ENCODE measurements at places on chromosomes 4 and X.
A peak's percentile ranks its signal among the peaks of the same experiment; 100 is the strongest.

DNA sequence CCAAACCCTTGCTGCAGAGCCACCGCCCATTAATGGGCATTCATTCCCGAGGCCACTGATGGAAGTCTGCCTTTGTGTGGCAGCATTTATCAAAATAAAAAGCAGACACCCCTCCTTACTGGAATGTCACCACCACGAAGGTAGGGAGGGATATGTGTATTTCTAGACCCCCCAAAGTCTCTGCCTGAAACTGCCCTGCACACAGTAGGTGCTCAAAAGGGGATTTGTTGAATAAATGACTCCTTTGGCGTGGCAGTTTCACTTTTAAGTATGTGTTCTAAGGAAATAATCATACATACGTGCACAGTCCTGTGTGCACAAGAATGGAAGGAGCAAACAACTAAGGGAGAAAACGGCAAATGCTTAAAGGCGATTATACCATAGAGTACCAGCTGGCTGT, 23.6 kb upstream of the GLOD5 start:
- no peak for DNase-seq

GRCh38 chr4:17058916-17059741, 160.7 kb upstream of the LDB2 start:
- DNase-seq: peak; percentile 74

- no peak for DNase-seq
These were observed 78.5 kb upstream of the NAF1 start for GRCh38 chr4:163245044-163245728.

- no peak for DNase-seq
These were observed 1443.0 kb downstream of the PCDH7 start for GRCh38 chr4:32163125-32163524.

DNA sequence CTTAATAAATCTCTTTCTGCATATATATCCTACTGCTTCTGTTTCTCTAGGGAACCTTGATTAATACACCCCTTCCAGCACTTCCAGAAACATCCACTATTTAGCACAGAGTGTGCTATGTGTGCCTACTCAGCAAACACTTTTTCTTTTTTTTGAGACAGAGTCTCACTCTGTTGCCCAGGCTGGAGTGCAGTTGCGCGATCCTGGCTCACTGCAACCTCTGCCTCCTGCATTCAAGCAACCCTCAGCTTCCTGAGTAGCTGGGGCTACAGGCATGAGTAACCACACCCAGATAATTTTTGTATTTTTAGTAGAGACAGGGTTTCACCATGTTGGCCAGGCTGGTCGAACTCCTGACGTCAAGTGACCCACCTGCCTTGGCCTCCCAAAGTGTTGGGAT, 266.9 kb upstream of the DIAPH2 start:
- DNase-seq: no peak

GRCh38 chr4:151426513-151426912, 17.5 kb downstream of the FHIP1A start:
- DNase-seq: no peak

DNA sequence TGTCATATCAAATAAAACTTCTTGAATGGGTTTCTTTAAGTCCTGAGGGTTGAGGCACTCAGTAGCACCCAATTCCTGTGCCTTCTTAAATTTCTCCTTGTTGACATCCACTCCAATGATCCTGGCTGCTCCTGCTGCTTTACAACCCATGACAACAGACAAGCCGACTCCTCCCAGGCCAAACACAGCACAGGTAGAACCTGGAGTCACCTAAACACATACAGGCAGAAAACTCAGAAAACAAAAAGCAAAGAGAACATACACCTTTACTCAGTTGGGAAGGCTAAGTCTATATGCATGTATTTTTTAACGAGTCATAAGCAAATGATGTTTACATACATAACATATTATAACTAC, 10.3 kb downstream of the ADH6 start:
- DNase-seq: no peak

DNA sequence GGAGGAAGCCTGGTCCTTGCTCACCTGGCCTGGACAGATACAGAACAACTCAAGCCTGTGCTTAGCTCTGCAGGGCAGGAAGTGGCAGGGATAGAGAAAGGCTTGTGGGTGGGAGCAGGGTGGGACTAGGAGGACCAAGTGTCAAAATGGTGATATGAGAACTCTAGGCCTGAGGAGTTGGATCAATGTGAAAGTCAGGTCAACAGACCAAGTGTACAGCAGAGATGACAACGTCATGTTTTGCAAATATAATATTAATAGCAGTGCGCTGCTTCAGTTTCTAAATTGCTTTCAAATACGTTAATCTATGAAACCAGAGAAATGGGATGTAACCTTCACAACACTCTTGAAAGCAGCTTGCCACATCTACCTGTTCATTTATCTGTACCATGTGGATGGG, 114.2 kb upstream of the MAP3K15 start:
- no peak for DNase-seq

DNA sequence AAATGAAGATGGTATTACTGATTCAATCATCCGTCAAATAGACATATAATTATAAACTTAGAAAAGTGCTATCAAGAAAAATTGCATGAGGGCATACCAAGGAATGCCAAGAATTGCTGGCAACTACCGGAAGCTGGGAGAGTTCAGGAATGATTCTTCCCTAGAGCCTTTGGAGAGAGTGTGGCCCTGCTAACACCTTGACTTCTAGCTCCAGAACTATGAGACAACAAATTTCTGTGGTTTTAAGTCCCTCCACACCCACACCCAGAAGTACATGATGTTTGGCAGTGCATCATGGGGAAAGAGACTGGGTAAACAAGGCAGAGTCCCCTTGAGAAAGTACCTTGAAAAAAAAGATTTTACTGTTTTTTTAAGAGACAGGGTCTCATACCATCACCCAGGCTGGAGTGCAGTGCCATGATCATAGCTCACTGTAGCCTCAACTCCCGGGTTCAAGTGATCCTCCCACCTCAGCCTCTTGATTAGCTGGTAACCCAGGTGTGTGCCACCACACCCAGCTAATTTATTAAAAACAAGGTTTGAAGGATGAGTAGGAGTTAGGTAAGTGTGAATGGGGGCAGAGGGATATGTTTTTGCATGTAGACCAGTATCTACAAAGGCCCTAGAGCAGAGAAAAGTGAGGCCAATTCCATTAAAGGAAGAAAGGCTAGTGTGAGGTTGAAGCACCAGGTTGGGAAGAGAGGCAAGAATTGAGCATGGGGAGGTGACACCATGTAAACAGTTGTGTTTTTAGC, 53.1 kb downstream of the GSX2 start:
- DNase-seq: no peak

DNA sequence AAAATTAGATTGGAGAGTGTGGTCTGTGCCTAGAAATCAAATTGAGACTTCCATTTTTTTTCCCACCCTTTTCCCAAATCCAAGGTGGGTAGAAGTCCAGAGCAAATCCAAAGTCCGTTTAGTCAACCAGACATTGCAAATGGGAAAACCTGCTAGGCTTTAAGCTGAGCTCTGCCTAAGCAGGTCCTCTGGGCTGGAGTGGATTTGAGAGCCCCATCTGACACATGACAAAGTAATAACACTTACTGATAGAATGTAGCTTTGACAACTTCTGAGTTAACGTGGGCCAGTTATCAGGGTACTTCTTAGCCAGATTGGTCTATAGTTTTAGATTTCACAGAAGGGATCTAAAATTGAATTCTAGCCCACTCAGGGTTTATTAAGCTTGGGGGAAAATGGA, 242.3 kb downstream of the GALNTL6 start:
- no peak for DNase-seq

Data from posterior cingulate gyrus (tissue), 11 donors.